ENCODE measurements at places on chromosomes 3 and 15.

DNA sequence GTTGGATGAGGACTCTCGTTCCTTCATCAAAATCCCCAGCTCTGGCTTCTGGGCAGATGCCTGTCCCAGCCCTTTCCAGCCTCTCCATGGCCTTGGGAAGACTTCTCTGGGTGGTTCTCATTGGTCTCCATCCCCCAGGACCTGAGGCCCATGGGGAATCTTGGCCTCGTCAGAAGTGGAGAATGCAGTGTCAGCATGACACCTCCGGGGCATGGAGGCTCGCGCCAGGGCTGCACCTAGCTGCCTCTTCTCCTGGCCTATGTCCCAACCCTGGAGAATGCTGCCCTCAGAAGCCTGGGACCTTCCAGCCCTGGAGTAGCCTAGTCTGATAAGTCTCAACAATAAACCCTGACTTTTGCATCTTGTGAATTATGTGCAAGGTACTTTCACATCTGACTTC is 3.0 kb downstream of the KBTBD13 start:
- H3K27ac ChIP-seq = no peak overlapping the region
- H3K36me3 ChIP-seq = no peaks in the 10 kb centered on the region
- no peak overlapping the region for H3K4me3 ChIP-seq
- DNase-seq = no peak
- H3K4me1 ChIP-seq = no peaks in the 10 kb centered on the region

GRCh38 chr3:59406943-59407342 is 357.1 kb upstream of the CFAP20DC start:
- no peaks in the 10 kb centered on the region for H3K36me3 ChIP-seq
- peak; percentile 53 for DNase-seq
- peak overlapping the region; percentile 30 for H3K27ac ChIP-seq

GRCh38 chr3:186216900-186217819 is 108.3 kb upstream of the ETV5 start:
- no peak overlapping the region for H3K4me3 ChIP-seq
- H3K4me1 ChIP-seq = peaks cover 26% of the 10 kb centered on the region
- no peaks in the 10 kb centered on the region for H3K27me3 ChIP-seq
- DNase-seq = no peak

DNA sequence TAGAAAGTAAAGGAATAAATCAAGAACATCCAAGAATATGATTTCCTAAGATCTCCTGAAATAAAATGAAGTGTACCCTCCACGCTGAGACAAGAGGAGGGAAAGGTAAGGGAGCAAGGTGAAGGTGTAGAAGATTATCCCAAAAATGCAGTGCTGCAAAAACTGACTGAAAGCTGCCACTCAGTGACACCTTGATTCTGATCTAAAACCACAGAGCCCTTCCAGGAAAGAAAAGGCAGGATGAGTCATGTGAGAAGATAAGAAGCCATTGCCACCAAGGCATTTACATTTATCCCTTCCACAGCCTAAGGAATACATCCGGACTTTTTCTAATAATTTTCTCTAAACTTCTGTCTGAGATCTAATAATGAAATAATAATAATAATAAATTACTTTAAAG is 49.9 kb downstream of the IGSF11 start:
- no peak for DNase-seq
- no peaks in the 10 kb centered on the region for H3K27me3 ChIP-seq
- no peak overlapping the region for H3K4me3 ChIP-seq
- no peaks in the 10 kb centered on the region for H3K36me3 ChIP-seq
- H3K4me1 ChIP-seq = no peaks in the 10 kb centered on the region
- H3K27ac ChIP-seq = no peak overlapping the region

- no peak for DNase-seq
- no peak overlapping the region for H3K4me3 ChIP-seq
- no peaks in the 10 kb centered on the region for H3K36me3 ChIP-seq
- H3K4me1 ChIP-seq = peaks cover 11% of the 10 kb centered on the region
- no peaks in the 10 kb centered on the region for H3K27me3 ChIP-seq
Measured at GRCh38 chr3:13493867-13494441, 13.8 kb downstream of the HDAC11 start.

DNA sequence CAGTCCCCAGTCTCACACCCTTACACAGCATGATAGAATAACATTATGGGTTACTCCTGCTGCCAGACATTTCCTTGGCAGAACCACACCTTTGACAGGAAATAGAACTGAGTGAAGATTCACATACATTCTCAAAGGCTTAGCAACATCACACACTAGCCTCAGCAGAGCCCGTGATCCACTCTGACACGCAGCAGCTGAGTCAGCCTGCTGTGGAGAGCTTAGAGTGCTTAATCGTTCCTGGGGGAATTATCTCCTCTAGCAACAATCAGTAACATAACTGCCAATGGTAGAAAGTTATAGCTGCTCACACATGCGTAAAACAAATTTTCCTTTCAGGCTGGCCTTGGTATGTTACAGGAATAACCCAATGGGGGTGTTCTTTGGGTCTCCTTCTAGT is 382.1 kb downstream of the GAP43 start:
- H3K27me3 ChIP-seq = no peaks in the 10 kb centered on the region
- no peak overlapping the region for H3K4me3 ChIP-seq
- peaks cover 5% of the 10 kb centered on the region for H3K4me1 ChIP-seq
- DNase-seq = no peak
- no peak overlapping the region for H3K27ac ChIP-seq

- no peak overlapping the region for H3K27ac ChIP-seq
- H3K4me1 ChIP-seq = no peaks in the 10 kb centered on the region
- DNase-seq = no peak
- no peaks in the 10 kb centered on the region for H3K36me3 ChIP-seq
- no peak overlapping the region for H3K4me3 ChIP-seq
- H3K27me3 ChIP-seq = no peaks in the 10 kb centered on the region
Measured at GRCh38 chr3:11661052-11661656, 17.4 kb upstream of the VGLL4 start.

GRCh38 chr3:126828306-126828705 is 124.3 kb downstream of the CHCHD6 start:
- H3K27me3 ChIP-seq = no peaks in the 10 kb centered on the region
- H3K36me3 ChIP-seq = no peaks in the 10 kb centered on the region
- H3K4me1 ChIP-seq = no peaks in the 10 kb centered on the region
- no peak overlapping the region for H3K27ac ChIP-seq
- no peak for DNase-seq

DNA sequence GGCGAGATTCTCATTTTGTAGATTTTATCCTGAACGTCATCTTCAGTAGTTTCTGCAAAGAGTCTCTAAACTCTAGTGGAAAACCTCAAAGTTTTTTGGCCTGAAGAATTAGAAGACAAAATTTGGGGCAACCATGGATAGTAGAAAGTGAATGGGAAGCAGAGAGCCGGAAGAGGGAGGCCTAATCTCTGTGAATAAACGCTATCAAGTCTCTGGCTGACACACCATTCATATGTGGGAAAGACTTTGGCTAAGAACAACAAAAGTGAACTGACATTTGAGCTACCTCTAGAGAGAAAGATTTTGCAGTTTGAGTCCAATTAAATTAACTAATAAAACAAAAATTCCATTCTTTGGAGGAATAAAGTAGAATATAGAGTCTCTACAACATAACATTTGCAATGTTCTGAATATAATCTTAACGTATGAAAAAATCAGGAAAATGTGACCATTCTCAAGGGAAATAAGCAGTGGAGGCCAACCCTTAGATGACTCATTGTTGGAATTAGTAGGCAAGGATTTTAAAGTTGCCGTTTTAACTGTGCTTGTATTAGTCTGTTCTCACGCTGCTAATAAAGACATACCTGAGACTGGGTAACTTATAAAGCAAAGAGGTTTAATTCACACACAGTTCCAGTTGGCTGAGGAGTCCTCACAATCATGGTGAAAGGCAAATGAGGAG is 184.6 kb downstream of the C3orf38 start:
- no peak overlapping the region for H3K4me3 ChIP-seq
- no peaks in the 10 kb centered on the region for H3K27me3 ChIP-seq
- H3K36me3 ChIP-seq = no peaks in the 10 kb centered on the region

DNA sequence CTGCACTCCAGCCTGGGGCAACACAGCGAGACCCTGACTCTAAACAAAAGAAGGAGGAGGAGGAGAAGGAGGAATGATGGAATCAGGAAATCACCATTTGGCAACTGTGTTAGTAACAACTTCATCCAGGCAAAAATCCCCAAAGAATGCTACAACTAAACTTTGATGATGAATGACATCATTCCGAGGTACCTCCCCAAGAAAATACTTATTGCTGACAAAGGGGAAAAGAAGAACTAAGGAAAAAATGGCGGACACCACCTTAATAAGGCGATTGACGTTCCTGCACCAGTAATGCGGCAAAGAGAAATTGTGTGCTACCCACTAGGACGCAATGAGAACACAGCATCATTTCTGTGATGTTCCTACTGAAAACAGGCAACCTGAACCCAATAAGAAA is 78.2 kb upstream of the SLC6A11 start:
- no peaks in the 10 kb centered on the region for H3K27me3 ChIP-seq
- no peak for DNase-seq
- no peaks in the 10 kb centered on the region for H3K36me3 ChIP-seq
- H3K4me3 ChIP-seq = no peak overlapping the region
- no peak overlapping the region for H3K27ac ChIP-seq

- no peaks in the 10 kb centered on the region for H3K27me3 ChIP-seq
- no peaks in the 10 kb centered on the region for H3K36me3 ChIP-seq
- H3K4me3 ChIP-seq = no peak overlapping the region
- no peak overlapping the region for H3K27ac ChIP-seq
- no peak for DNase-seq
- no peaks in the 10 kb centered on the region for H3K4me1 ChIP-seq
Measured at GRCh38 chr3:161576714-161577510, 80.3 kb downstream of the OTOL1 start.

GRCh38 chr3:131705558-131706051 is 202.8 kb upstream of the MRPL3 start:
- DNase-seq = no peak
- H3K4me3 ChIP-seq = no peak overlapping the region
- H3K36me3 ChIP-seq = no peaks in the 10 kb centered on the region
- no peak overlapping the region for H3K27ac ChIP-seq

DNA sequence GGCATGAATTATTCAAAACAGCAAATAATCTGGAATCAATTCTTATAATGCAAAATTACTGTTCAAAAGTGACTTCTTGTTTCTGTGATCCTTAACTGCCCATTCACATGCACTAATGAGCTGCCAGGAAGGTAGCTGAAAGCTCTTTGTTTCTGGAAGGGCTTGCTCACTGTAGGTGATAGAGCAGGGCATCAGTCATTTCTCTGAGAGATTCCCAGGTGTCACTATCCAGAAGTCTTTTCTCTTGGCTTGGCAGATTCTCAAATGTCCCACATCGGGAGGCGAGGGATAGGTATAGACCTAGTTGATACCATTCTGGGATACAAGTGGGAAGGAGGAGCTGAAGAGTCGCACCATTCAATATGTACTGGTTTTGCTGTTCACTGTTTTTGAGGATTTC is 35.0 kb downstream of the C3orf85 start:
- no peaks in the 10 kb centered on the region for H3K4me1 ChIP-seq
- H3K4me3 ChIP-seq = no peak overlapping the region
- no peaks in the 10 kb centered on the region for H3K27me3 ChIP-seq
- no peaks in the 10 kb centered on the region for H3K36me3 ChIP-seq
- no peak for DNase-seq

DNA sequence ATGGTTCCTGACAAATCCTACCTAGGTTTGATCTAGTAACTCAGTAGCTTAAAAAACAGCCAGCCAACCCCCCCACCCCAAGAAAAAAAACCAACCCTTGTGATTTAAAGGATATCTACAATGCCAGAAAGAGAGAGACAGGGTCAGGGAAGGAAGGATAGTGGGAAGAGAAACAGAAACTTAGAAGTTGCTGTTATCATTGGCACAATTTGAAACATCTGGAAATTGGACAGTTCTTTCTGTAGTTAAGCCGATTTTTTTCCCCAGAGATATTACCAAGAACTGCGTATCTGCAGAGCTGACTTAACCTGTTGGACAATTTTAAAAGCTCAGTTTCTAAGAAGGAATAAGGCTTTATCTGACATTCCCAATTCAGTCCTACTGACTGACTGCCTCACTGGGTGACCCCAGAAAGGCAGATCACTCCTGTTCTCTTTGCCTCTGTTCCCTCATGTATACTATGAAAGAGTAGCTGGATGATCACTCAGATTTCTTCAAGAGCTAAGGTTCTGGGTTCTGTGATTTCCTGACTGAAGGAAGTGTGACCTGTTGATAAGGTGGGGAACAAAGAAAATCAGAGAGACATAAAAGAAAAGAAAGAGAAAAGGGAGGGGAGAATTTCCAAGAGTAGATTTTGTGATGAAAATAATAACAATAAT is 128.3 kb downstream of the MAP2K5 start:
- no peaks in the 10 kb centered on the region for H3K36me3 ChIP-seq
- no peaks in the 10 kb centered on the region for H3K27me3 ChIP-seq
- no peaks in the 10 kb centered on the region for H3K4me1 ChIP-seq
- no peak for DNase-seq

DNA sequence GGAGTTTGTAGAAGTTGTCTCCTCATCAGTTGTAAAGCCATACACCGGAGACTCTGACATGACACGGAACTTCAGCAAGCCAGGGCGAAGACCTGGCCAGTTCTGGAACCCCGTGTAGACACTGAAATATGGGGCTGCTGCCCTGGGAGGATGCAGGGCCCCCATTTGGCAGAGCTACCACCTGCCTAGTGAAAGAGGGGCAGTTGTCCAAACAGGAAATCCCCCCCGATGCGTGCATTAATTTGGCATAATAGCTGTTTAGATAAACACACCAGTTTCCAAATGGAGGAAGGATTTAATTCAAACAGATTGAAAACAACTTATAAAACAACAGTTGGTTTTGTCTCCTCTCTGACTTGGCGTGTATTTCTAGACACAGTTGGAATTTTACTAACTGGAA is 357.2 kb downstream of the GABRG3 start:
- DNase-seq = no peak
- no peaks in the 10 kb centered on the region for H3K36me3 ChIP-seq
- H3K4me3 ChIP-seq = no peak overlapping the region
- H3K27me3 ChIP-seq = no peaks in the 10 kb centered on the region

GRCh38 chr3:168096210-168096652 is 507 bp upstream of the GOLIM4 start:
- peak overlapping the region; percentile 76 for H3K4me3 ChIP-seq
- DNase-seq = peak; percentile 56
- no peaks in the 10 kb centered on the region for H3K36me3 ChIP-seq
- no peaks in the 10 kb centered on the region for H3K27me3 ChIP-seq
- no peaks in the 10 kb centered on the region for H3K4me1 ChIP-seq
- peak overlapping the region; percentile 81 for H3K27ac ChIP-seq

DNA sequence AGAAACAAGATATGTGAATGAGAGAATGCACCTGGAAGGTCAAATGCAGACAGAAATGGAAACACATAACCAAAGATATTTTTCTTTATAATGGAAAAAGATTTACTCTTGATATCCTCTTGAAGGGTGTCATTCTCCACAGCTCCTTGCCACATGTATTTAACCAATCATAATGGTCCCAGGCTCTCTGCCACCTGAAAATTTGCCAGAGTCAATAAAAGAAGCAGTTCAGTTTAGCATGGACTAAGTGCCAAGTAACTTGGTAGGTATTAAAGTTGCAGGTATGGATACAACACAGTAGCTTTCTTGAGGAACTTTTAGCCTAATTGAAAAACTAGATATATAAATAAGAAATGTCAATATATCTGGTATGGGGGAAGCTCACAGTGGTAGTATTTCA is 33.5 kb downstream of the TUSC7 start:
- H3K36me3 ChIP-seq = no peaks in the 10 kb centered on the region
- H3K27me3 ChIP-seq = no peaks in the 10 kb centered on the region
- no peaks in the 10 kb centered on the region for H3K4me1 ChIP-seq
- H3K4me3 ChIP-seq = no peak overlapping the region
- no peak overlapping the region for H3K27ac ChIP-seq

Data from GM12878 (cell line).